Foreskin keratinocyte (primary cell): ENCODE measurements at places on chromosomes 5 and 9. TPM values are rescaled to one million over a fixed set of nuclear protein-coding genes. Genes with fewer than 3 reads are reported as not detected.

Gene SPEF2
- 0.51 and 0.53 TPM in 2 replicates for polyA plus RNA-seq

Gene PCDHB14
- polyA plus RNA-seq: 0.03 TPM in 1 of 2 replicates, not detected in the other

Gene ADGRD2
- polyA plus RNA-seq: 0.04 and 0.11 TPM in 2 replicates

Gene LCN9
- polyA plus RNA-seq: not detected in 2 replicates

Gene MAMDC4
- polyA plus RNA-seq: 2.1 and 3.0 TPM in 2 replicates
